ENCODE measurements at places on chromosomes 5 and 9.

DNA sequence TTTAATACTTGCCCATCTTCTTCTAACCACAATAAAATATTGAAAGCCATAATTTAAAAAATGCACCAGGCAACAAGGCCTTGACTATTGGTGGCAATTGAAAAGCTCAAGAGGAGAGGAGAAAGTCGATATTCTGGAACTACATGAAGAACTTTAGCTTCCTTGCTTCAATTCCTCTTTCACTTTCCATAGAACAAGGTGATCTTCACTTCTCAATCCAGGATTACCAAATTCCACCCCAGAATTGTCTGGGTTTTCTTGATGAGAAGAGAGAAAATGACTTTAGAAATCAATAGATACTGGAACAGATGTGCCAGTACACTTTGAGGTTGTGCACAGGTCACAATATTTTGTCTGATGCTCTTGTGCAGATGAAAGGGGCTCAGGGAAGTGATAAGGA is 52.2 kb downstream of the PTCD2 start:
- DNase-seq, result no peak

- no peak for DNase-seq
These were observed 171.4 kb upstream of the SLC30A5 start for GRCh38 chr5:68922172-68922987.

GRCh38 chr5:80935811-80936385 is 24.3 kb upstream of the RASGRF2 start:
- no peak for DNase-seq

DNA sequence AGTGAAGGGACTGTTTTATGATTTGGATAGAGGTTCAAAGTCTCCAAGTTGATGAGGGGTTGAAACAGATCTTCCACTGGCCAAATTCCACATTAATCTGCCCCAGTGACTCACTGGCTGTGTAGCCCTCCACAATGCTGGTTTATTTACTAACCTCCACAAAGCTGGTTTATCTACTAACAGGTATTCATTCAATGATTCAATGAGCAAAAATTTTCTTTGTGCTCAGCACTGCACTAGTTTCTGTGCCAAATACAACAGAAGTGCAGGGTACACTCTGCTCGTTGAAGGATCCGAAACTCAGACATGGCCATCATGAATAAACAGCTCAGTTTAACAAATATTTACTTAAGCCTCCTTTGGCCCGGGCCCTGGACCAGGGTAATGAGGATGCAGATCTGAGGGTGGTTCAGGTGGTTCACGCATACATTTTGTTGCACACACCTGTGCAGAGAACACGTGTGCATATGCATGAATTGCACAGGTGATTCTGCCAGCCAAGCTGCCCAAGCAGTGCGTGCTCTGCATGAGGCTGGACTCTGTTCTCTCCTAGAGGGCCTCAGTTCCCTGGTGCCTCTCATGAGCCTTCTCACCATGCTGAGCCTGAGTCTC is 71.0 kb downstream of the SH3PXD2B start:
- no peak for DNase-seq

- DNase-seq, result no peak
These were observed 556.6 kb downstream of the TLE1 start for GRCh38 chr9:81132796-81133195.

DNA sequence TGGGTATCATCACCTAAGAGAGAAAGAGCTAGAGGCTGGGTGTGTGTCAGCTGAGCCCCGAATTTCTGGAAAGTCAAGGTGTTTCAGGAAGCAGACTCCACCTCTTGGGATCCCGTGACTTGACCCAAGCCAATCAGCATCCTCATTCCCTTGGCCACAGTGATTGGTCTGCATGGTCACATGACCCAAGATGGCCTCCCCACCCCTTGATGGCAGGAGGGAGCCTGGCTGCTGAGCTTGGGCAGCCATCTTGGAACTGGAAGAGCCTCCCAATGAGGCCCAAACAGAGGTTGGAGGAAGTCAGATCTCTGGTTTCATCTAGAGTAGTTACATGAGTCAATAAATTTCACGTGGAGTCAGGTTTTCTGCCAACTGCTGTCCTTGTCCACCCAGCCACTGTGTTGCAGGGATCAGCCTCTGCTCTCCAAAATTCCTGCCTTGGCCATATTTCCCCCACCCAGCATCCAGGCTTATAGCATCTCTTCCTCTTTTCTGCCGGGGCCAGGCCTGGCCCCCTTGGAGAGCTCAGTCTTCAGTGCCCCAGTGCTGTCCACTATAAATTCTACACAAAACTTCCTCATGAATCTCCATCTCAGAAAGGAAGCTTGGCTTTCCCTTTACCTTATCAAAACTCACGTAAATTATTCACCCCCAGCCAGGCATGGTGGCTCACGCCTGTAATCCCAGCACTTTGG is 17.2 kb upstream of the SUSD3 start:
- DNase-seq, result no peak

DNA sequence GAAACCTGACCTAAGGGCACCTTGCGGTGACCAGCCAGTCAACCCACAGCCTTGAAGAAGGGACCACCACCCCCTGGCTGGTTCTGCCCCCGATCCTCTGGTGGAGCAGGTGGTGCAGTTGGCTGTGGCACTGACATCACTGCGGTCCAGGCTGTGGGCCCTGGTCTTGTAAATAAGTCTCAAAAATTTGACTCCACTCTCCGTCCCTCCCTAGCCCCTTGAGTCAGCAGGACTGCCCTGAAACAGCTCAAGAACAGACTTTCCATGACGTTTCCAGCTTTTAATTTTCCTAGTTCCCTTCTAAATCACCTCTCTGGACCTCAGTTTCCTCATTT is 134.8 kb upstream of the BOD1 start:
- DNase-seq, result no peak

DNA sequence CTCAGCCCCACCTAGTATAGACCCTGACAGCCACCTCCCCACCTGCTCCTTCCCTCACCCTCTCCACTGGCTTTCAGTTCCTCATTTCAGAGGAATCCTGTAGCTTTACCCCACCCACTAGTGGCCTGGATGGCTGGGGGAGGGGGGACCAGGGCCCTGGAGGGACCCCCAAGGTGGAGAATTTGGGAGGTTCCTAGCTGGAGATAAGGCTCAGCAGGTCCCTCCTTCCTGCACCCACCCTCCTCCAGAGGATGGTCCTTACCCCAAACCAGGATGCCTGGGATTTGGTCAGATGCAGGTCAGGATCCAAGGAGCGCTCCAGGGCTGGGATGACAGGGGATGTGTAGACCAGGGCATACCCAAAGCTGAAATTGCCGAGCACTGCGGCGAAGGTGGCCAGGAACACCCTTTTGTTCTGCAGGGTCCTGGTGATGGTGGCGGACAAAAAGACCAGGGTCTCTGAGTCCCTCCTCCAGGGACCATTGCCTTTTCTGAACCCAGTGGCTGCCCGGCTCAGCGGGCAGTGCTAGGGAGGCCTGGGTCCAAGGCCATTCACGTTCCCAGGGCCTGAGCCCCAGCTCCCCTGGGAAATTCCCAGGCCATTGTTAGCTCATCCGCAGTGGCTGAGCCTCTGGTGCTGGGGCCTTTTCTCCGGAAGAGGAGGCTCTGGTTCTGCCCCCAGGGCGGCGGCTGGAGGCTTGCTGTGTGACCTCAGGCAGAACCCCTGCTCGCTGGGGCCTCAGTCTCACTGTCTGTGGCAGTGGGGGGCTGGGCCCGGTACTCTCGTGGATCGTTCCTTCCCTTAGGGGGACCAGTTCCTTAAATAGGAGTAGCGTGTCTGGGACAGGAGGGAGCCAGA is 678 bp downstream of the SLC2A6 start:
- DNase-seq, result no peak

- DNase-seq, result no peak
These were observed 6.9 kb upstream of the PDCL start for GRCh38 chr9:122835313-122835731.

- DNase-seq, result no peak
These were observed 181.4 kb upstream of the MAP3K1 start for GRCh38 chr5:56633950-56634349.

- DNase-seq, result no peak
These were observed 408.9 kb downstream of the PDE4D start for GRCh38 chr5:59484618-59485017.

- no peak for DNase-seq
These were observed 6.3 kb upstream of the NTNG2 start for GRCh38 chr9:132155568-132155895.

DNA sequence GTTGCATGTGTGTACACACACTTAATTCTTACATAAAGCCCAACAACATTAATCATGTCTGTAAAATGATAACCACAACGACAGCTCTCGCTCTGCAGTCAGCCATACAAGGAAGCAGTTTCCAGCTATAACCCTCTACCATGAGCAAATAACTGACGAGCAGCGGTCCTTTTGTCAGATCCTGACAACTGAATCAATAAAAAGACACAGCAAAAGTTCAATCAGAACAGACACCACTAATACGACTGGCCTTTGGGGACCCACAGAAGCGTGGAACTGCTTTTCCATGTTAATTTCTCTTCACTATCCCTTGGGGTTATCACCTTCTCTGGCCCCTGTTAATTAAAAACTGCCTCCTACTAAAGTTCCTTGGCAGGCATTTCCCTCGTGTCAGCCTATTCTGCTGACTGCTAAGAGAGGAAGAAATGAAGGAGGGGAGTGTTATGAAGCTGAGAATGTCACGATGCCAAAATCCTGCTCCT is 722.8 kb upstream of the GRAMD2B start:
- no peak for DNase-seq

DNA sequence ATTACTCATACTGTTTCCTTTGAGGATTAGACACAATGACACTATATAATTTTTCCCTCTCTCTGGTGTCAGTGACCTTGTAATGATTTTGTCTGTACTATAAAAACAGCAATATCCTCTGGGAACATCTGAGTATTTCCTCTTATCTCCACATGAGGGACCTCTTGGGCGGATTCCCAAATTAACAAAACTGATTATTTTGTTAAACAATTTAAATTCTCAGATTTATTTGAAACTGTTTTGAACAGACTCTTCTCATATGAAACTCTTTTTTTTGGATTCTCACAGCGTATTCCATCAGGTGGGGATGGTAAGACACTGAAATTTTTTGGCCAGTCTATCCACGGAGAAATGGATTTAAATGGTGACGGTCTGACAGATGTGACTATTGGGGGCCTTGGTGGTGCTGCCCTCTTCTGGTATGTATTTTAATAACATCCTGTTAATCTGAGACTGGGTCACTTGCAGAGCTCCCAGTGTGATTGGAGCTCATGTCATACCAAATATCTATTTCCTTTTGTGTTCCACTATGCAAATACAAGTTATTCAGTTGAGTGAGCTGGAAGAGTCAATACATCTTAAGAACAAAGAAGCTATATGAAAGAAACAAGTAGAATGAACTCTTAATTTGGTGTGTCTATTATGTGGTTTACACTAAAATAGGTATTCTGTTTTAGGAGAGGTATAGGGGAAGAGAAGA is 73.8 kb upstream of the ITGA2 start:
- peak; percentile 7 for DNase-seq

GRCh38 chr5:42813533-42813932 is 1.8 kb upstream of the SELENOP start:
- DNase-seq, result no peak
